Activated CD4-positive, CD25-positive, alpha-beta regulatory T cell treated with anti-CD3 and anti-CD28 coated beads, Interleukin-2, amount 50 U/mL, for 16 hours (primary cell): ENCODE measurements at places on chromosomes 7 and 10.
A peak's percentile ranks its signal among the peaks of the same experiment; 100 is the strongest.

GRCh38 chr10:73332379-73332778, 26.3 kb downstream of the CFAP70 start:
- no peak for DNase-seq

GRCh38 chr7:22549667-22550513, 49.9 kb upstream of the STEAP1B start:
- no peak for DNase-seq

DNA sequence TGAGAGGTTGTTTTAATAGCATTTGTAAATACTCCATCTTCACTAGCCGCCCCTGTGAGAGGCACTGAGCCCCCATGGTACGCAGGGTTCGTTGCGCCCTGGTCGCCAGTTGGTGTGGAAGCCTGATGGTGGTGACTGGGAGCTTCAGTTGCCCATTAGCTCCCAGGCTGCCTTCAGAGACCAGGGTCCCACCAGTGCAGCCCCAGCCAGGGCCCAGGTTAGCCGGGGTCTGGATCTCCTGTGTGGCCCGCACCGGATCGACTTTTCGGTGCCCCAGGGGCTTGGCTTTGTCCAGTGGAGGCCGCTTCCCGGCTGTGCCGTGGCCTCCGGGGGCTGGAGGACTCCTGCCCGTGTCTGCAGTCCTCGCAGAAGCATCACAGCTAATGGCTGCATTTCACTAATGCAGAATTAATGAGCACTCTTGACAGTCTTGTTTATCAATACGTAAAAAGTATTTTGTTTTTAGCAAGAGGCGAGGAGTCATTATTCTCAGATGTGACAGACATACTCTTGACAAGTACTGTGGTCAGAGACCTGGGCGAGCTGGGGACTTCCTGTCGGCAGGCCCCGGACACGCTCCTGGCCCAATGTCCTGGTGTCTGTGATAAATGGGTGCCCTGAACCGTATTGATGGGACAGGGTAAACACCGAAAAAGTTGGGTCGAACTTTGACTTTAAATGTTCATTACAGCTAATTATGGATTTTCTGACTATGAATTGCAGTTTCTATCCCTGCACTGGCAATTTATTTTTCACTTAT, 99.8 kb downstream of the NKX6-2 start:
- DNase-seq, result no peak

DNA sequence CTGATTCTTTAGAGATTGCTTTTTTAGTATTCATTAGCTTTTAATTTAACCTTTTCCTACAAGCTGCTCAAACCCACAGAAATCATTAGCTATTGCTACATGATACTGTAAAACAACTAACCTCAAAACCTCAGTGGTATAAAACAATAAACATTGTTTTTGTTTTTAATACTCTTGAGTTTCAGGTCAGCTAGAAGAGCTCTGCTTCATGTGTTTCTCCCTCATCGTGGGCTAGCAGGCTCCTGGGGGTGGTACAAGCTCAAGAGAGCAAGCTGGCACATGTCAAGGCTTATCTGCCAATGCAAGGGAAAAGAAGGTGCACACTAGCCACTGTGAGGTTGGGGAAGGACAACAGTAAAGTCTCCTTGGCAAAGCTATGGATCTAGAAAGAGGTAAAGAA, 232.9 kb upstream of the PHF14 start:
- DNase-seq, result no peak

DNA sequence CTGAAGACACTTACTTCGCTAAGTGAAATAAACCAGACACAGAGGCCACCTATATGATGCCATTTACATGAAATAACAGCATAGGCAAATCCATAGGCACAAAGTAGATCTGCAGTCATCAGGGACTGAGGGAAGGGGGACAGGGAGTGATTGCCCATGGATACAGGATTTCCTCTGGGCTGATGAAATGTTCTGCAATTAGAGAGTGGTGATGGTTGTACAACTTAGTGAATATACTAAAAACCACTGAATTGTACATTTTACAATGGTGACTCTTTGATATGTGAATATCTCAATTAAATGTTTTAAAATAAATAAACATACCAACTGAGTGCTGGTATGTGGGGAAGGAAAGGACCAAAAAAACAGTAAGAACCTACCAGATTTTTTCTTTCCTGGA, 20.4 kb downstream of the PPA1 start:
- DNase-seq, result no peak

- no peak for DNase-seq
Observed at GRCh38 chr7:106183952-106184351, 71.8 kb upstream of the SYPL1 start.

- DNase-seq, result no peak
Observed at GRCh38 chr7:134639061-134639460, 7.6 kb upstream of the BPGM start.

DNA sequence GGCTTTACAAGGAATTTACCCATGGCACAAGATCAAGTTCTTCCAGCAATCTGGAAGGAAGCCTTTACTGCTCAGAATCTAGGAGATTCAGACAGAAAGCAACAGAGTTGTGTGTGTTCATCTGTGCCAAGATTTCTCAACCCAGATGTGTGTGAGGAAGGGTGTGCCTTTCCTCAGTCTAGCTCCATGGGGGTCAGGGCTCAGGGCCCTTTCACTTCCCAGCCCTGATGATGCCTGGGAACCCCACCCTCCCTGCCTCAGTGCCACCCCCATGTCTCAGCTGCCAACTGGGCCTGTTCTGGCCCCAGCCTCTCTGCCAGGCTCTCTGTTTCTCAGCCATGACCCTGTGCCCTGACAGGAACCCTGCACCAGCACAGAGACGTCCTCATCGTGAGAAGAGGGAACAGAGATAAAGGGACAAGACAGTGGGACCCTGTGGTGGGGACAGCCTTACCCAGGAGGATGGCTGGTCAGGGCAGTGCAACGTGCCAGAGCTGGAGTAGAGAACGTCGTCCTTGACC, 102.0 kb downstream of the VIPR2 start:
- DNase-seq, result no peak

DNA sequence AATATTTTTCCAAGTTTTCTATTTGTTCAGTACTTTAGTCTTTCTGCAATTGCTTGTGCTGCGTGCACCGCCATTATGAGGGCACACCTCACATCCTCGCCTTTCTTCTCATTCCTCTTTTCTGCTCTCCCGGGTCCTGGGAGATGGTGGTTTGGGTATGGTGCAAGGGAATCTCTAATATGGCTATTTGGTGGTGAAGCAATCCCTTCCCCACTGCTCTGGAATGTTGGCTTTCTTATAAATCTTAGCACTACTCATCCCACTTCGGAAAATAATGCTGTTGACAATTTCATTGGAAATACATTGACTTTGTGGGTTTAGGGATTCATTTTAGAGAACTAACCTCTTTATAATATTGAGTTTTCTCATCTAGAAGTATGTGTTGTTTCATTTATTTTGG, 1.9 kb upstream of the GCK start:
- DNase-seq, result no peak

GRCh38 chr7:140696024-140696679, 356 bp upstream of the NDUFB2 start:
- DNase-seq, result peak; percentile 84

DNA sequence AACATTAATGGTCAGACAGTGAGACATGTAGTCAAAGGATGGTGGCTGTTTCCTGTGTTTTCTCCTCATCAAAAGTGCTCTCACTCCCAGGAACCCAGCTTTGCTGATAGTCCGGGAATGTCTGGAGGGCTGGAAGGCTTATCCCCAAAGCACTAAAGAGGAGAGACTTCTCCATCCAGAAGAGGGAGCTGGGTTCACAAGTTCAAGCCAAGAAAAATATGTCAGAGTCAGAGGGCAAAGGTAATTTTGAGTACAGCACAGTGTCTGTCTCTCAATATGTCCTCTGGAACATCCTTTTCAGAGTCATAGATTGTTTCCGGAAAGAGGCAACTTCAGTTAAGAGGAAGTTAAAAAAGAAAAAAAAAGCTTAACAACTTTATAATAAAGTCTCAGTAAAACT, 281.5 kb upstream of the PHYHIPL start:
- no peak for DNase-seq

DNA sequence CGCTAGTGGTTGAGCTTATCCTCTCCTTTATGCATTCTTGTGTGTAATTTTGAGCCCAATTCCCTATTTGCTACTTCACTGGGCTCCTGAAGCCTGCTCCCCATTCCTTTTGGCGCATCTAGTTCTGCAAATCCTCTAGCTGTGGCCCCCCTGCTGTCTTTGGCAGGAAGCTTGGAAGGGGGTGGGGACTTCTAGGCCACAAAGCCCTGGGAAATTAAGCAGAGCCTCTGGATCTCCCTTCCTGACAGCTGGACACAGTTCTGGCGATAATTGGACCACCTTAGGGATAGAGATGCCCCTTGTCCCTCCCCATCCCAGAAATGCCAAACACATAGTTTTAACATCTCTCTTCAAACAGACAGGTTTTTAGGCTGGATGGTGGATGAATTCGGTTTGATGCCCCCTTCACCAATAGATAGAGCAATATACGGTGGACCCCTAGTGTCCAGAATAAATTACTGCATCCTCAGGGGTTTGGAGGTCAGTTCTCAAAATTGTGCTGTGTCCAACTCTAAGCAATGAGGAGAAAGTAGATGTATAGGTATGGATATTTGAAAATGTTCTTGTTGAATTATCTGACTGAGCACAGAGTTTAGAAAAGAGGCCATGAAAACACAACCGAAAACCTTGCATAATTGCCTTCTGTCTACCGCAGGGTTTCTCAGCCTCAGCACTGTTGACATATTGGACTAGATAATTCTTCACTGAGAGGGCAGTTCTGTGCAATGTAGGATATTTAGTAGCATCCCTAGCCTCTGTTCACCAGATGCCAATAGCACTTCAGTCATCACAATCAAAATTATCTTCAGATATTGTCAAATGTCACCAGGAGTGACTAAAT, 75.5 kb downstream of the PAPSS2 start:
- DNase-seq, result no peak

DNA sequence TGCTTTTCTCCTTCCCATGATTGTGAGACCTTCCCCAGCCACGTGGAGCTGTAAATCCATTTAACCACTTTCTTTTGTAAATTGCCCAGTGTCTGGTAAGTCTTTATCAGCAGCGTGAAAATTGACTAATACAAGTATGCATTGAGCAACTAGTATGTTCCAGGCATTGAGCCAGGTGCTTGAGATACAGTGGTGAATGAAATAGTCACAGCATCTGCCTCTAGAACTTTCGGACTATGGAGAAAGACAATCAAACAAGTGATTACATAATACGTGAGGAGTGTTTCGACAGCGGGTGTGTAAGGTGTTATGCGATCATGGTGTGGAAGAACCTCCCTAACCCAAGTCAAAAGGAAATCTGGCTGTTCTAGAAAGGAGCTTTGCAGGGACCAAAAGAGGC, 21.6 kb upstream of the NUP205 start:
- DNase-seq, result no peak

DNA sequence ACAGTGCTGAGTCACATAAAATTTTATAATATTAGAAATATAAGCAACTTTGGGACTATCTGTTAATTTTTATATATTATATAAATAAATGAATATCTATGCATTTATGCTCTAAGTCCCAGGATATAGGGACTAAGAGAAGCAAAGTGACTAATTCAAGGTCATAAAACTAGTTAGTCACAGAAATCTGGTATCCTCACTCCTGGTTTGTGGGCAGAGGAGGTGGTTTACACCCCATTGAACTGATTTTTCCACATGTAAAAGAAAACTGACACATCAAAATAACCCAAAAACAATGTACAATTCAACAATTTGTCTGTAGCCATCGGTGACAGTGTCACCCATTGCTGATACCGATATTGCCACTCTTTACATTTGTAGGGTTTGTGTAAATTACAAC, 3.0 kb downstream of the PCLO start:
- no peak for DNase-seq
